Heart left ventricle (tissue), 16 donors: ENCODE measurements at places on chromosomes 5 and 9. TPM values are rescaled to one million over a fixed set of nuclear protein-coding genes. Genes with fewer than 3 reads are reported as not detected.

The TMEM215 gene
- total RNA-seq, result not detected

DNA sequence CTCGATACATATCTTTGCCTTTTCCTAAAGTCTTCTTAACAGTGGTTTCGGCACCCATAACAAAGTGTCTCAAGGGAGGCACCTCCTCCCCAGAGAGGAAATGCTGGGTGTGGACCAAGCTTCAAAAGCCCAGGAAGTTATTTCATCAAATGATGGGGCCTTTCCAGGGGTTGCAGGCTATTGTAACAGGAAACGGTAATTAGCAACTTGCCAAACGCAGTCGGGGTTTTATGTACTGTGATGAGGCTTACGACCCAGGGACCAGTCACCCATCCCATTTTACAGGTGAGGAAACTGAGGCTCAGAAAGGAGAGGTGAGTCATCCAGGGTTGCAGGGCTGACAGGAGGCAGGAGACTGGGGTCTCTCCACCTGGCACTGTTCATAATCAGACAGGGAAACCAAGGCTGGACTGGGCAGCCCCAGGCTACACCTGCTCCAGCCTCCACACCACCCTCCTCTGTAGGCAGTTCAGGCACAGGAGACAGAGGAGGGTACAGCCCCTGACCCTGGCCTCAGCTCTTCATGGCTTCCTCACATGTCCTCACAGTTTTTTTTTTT lies 30.0 kb upstream of the SUSD3 start:
- DNase-seq, result no peak

DNA sequence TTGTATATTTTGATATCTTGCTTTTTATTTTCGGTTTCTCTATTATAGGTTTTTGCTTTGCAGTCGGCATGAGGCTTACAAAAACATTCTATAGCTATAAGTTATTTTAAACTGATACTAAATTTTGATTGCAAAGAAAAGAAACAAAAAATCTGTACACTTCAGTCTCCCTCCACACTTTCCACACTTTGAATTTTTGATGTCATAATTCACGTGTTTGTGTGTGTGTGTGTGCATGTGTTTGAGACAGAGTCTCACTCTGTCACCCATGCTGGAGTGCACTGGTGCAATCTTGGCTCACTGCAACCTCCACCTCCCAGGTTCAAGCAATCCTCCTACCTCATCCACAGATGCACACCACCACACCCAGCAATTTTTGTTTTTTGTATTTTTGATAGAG lies 124.9 kb downstream of the MRPS30 start:
- no peak for DNase-seq

- DNase-seq, result no peak
These were observed 15.1 kb upstream of the TRIO start for GRCh38 chr5:14128079-14128478.

DNA sequence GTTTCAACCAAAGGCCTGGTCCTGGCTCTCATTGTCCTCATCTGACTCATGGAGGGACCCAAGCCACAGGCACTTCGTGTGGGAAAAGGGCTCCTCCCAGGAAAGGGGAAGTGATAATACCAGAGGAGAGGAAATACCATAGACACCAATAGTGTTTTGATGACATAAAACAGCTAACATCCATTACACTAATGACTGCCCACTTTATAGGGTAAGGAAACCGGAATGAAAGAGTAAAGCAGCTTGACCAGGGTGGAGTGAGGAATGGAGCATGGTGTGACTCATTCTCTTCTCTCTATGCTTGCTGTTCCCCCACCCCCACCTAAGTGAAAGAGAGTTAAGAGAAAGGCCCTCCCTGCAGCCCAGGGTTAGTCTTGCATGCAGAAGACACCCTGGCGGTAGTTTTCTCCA lies 67.4 kb upstream of the HRH2 start:
- no peak for DNase-seq

DNA sequence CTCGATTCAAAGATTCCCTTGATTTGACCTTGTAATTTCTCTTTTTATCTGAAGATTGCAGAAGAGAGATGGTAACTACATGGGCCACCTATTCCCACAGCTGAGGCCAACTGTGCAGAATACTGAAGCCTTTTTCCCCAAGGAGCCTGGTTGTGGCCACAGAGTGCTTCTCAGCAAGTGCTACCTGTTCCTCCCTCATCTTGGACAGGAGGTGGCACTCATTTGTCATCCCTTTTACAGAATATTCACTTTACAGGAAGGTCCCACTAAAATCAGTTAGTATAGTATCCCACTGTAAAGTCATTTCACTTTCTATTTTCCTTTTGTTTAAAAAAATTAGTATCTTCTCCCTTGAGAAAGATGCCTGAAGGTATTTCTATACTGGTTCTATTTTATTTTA lies 346.4 kb downstream of the ARL15 start:
- DNase-seq, result no peak
